Cerebellar cortex (tissue), 1 donor: ENCODE measurements at places on chromosomes 5 and 9.

GRCh38 chr5:133840168-133840567, 128.3 kb downstream of the C5orf15 start:
- DNase-seq = no peak

DNA sequence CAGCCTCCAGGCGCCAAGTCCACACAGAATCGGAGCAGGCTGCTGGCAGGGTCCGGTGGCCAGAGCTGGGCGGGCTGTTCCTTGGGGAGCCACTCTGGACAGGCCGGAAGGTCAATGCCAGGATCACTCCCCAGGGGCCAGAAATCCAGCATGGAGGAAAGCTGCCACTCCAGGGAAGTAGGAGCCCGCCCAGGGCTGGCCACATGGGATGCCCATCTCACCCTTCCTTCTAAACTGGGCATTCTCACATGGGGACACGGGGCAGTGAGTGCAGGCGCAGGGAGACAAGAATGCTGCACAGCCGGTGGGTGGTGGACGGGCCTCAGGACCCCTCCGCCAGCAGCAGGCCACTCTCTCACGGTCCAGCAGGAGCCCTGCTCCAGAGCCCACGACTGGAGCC, 58.2 kb downstream of the ADAMTS2 start:
- DNase-seq = no peak

GRCh38 chr9:124017051-124017928, 5.7 kb downstream of the LHX2 start:
- DNase-seq = no peak

DNA sequence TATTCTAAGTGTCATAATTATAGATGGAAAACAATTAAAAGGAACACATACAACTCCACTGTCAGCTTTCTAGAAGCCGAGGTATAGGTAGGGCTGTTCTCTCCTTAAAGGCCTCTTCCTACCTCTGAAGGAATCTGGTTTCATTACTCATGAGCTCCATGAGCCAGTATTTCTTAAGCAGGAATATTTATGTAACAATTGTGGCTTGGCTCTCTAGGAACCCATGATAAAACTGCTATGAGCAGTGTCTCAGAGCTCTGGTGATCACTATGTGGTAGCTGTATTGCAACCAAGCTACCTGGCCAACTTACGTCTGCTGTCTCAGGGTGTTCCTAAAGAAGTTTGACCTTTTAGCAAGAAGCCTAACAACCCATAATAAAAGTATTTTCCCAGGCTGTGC, 157.7 kb downstream of the CEP120 start:
- DNase-seq = no peak

DNA sequence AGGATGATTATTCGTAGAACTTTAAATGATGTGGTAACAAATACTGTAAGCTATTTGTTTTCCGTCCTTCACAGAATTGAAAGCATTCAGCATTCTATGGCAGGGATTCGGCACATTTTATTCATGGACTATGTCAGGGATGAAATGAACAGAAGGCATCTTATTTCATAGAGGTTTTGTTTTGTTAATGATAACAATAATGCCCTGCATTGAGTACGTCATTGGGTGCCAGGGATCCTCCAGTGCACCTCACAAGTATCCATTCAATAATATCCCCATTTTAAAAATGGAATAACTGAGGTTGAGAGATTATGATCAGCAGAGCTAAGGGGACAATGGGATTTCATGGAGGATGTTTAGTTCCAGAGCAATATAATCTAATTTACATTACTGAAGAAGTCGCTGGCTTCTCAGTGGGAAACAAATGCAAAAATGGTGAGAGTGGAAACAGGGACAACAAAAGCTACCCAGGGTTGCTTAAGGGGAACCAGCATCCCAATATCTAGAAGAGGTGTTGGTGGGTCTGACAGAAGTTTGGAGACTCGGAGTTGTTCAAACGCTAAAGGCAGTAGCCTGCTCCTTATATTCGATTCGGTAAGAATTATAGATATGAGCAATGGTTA, 985.7 kb upstream of the WWC1 start:
- no peak for DNase-seq

DNA sequence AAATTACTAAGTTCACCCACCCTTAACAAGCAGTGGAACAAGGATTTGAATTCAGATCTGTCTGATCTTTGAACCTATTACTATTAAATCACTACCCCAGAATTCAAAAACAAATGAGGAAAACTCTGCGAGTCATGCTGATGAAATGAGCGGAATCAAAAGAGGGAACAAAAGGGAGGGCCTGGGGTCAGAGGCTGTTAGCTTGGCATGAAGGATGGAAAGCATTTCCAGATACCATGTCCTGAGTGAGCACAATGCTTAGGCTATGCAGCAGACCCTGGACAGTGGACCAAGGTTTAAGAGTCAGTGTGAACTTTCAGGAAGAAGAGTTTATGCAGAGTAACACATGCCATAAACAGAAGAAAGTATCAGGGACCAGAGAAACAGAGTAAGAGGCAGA, 30.5 kb downstream of the GRIA1 start:
- no peak for DNase-seq

- DNase-seq = no peak
These were observed 344.6 kb downstream of the OSTF1 start for GRCh38 chr9:75432888-75433287.

- no peak for DNase-seq
These were observed 819.9 kb upstream of the GRAMD2B start for GRCh38 chr5:125603321-125603720.

GRCh38 chr5:82290005-82290404, 11.9 kb upstream of the RPS23 start:
- DNase-seq = no peak

- no peak for DNase-seq
These were observed 692.4 kb upstream of the DMAC1 start for GRCh38 chr9:8492024-8492423.
